ENCODE measurements at places on chromosomes 13 and 19.

DNA sequence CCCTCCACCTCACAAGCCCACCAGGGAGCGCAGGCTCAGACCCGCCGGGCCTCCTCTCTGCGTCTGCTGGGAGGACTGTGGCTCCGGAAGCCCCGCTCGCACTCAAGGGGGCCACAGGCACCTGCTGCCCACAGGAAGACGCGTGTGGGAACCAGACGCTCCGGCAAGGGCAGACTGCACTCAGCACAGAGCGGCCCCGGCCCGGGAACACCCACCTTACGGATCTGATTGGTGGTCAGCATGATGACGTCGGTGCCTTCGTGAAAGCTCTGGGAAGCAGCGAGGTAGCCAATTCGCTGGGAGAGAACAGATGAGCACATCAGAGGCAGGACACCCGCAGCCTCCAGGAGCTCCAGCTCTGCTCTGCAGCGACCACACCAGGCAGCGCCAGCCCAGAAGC lies 14.6 kb downstream of the AP3D1 start:
- DNase-seq: no peak

GRCh38 chr13:113904411-113904810 lies 40.5 kb upstream of the GAS6 start:
- no peak for DNase-seq

DNA sequence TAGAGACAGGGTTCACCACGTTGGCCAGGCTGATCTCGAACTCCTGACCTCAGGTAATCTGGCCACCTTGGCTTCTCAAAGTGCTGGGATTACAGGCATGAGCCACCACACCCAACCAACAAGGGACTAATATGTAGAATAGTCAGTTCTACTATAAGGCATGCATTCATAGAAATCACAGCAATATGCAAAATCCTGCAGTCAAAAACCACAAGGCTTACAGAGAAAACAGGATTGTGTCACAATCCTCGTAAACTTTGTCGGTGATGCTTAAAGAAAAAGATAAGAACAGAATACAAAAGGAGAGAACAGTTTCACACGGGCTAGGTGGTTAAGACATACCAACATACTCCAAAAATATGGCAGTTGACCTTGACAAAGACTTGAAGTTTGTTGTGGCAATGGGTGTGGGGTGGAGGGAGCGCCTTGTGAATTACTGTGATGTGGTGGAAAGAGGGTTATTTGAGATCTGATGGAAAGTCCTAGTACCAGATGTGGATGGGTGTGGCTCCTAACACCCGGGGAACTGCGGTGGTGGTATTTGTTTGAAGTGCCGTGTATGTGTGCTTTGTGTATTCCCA lies 12.4 kb downstream of the NOSIP start:
- DNase-seq: no peak

- DNase-seq: no peak
Measured at GRCh38 chr19:16698914-16699313, 20.7 kb upstream of the NWD1 start.

DNA sequence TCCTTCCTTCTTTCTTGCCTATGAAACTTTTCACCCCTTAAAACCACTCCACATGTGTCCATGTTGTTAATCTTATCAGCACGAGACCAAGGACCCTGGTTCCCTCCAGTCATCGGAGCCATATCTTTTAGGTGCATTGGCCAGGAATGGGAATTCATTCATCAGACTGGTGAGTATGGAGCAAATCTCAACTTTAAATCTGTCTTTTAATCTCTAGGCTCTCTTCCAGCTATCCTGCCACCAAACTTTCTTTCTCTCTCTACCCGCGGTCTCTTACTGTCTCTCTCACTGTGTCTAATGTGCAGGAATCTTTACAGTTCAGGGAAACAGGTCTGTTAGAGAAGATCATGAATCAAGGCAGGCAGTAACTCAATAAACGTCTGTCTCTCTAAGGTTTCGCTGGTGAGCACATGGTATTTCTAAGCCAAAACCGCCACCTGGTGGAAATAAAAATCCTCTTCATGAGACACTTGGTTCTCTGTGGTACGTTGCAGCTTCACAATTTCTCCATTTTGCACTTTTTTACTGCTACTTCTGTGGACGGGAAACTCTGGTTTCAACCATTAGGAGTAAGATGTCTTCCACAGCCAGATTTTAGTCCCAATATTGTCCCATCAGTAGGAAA lies 16.1 kb downstream of the LGALS16 start:
- DNase-seq: peak; percentile 78

- no peak for DNase-seq
Measured at GRCh38 chr19:32866061-32866460, 3.5 kb downstream of the SLC7A9 start.

DNA sequence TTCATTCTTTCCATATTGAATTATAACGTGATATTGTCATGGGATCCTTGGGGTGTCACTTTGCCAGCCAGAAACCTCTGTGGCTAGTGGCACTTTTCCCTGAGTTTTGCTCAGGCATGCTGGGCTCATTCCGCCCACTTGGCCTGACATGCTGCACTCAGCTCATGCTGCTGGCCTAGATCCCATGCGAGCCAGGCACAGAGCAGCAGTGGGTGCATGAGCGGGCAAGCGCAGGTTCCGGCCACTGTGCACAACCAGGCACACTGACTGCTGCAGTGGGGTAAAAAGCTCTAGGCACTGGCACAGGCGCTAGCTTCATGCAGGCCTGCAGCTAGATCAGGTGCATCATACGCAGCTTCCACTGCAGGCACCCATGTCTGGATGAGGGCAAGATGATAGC lies 221.2 kb downstream of the MAB21L1 start:
- no peak for DNase-seq

GRCh38 chr19:38247734-38248268 lies 8.4 kb downstream of the PPP1R14A start:
- no peak for DNase-seq

GRCh38 chr19:15137777-15138176 lies 30.6 kb downstream of the SYDE1 start:
- DNase-seq: no peak

GRCh38 chr13:90834700-90835099 lies 512.8 kb upstream of the MIR17HG start:
- DNase-seq: no peak

DNA sequence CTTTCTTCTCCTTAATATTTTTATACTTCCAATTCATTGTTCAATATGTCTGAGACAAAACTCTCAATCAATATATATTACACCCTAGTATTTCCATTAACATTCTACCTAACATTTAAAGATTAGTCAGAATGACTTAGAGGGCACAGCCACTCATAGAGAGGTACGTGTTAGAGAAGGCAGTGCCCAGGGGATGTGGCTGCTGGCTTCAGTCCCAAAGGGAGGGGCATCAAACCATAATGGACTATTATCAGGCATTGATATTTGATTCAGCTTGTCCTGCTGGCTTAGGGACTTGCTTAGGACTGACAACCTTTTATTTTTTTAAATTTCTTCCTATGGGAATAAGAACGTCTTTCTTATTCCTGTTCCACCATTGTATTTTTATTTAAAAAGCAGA lies 1392.0 kb upstream of the ATXN8OS start:
- DNase-seq: no peak

GRCh38 chr19:22052644-22053013 lies 345 bp downstream of the ZNF257 start:
- no peak for DNase-seq

GRCh38 chr13:59924256-59924655 lies 239.5 kb downstream of the DIAPH3 start:
- DNase-seq: no peak

- DNase-seq: no peak
Measured at GRCh38 chr13:28056970-28057712, 43.2 kb downstream of the FLT3 start.

DNA sequence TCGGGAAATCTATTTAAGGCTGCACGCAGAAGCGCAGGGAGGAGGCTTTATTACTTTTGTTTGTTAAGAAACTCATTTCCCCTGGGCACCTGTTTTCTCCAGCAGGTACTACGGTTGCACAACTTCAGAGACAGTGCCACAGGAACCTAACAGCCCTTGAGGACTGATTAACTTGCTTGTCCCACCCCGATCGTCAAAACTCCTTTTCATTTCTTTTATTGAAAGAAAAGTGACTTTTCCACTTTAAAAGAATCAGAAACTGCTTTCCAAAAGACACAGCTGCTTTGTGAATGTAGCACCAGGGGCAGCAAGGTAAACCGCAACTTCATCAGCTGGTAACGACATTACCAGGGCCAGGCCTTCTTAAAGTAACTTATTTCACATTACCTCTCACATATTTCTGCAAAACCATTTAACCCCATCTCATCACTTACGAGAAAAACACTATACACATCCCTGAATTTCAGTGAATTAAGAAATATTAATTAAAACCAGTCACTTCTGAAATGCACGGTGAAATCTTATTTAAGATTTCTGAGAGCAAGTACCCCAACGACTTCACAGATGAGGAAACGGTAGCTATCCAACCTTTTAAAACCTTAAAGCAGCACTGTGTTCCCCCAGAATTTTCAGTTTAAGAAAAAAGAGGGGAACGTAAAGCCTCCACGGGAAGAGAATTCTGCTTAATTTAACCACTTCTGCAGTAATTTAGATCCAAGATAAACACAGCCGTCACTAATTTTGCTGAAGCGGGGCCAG lies 1.4 kb downstream of the ANKRD10 start:
- DNase-seq: peak; percentile 73
